NCI-H2081 (cell line): ENCODE measurements at places on chromosomes 16 and 17.

- DNase-seq = peak; percentile 71
Observed at GRCh38 chr16:29816694-29817441, 916 bp downstream of the PAGR1 start.

GRCh38 chr16:29734786-29735185 lies 11.0 kb downstream of the C16orf54 start:
- DNase-seq = no peak

DNA sequence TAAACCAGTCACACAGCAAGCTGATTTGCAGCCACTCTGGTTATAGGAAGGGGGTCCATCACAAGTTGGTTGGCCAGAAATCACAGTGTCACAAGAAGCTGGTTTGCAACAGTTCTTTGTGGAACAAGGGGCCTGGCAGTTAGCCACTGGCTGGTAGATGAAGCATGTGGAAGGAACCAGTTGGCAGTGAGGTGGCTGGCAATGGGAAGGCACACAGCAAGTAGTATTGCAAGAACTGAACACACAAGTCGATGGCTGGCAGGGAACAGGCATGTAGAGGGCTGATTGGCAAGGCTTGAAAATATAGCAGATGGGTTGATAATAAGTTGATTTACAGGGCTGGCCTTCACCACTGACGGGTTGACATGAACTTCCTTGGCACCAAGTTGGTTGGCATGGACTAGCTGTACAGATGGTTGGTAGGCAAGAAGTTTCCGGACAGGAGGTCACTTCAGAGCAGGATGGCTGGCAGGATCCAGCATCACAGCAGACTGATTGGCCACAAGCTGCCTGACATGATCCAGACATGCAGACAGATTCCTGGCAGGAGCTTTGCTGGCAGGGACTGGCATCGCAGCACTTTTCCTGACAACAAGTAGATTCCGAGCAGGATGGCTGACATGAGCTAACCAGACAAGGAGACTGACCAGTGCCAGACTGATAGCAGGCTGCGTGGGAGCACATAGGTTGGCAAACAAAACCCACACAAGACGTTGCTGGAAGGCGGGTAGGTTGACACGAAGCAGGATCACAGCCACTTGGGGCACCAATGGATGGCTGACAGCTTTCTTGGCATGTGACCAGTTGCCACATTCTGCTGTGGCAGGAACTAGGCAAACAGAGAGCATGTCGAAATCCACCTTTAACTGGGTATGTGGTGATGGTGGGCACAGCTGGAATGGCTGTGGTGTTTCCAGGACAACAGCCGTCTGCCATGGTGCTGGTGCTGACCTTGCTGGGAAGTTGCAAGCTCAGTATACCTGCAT lies at the start of gene KRTAP29-1:
Gene KRTAP29-1 (minus strand): TSS at position 936 of the 986 bp plus-strand sequence. CDS start 0 bp downstream, at position 936.
- no peak for DNase-seq

- DNase-seq = no peak
Observed at GRCh38 chr17:45190503-45191255, 29.0 kb downstream of the HEXIM2 start.

- no peak for DNase-seq
Observed at GRCh38 chr17:81348097-81349055, 46.9 kb upstream of the BAHCC1 start.

DNA sequence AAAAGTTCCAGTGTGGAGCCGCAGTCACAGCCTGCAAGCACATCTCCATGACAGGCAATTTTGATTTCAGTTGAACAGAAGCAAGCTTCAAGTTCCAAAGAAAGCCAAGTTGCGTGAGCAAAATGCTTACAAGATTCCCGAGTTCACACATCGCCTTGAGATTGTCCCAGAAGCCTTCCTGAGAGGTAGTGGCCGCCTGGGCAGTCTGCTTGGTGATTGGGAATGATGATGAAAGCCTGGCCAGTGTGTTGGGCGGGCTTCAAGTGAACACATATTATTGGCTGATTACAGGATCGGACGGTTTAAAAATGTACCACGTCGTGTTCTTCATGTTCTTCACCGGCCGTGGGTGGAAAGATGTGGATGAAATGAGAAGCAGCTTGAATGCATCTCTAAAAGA lies 185.5 kb downstream of the FOXL1 start:
- no peak for DNase-seq

- DNase-seq = no peak
Observed at GRCh38 chr16:68839831-68840230, 3.5 kb upstream of the TANGO6 start.

GRCh38 chr17:75813081-75814020 lies 28.7 kb downstream of the UNK start:
- no peak for DNase-seq

GRCh38 chr16:28607116-28607623 lies 2.7 kb downstream of the SULT1A1 start:
- DNase-seq = no peak

GRCh38 chr17:75695830-75696271 lies 25.4 kb upstream of the ITGB4 start:
- no peak for DNase-seq

DNA sequence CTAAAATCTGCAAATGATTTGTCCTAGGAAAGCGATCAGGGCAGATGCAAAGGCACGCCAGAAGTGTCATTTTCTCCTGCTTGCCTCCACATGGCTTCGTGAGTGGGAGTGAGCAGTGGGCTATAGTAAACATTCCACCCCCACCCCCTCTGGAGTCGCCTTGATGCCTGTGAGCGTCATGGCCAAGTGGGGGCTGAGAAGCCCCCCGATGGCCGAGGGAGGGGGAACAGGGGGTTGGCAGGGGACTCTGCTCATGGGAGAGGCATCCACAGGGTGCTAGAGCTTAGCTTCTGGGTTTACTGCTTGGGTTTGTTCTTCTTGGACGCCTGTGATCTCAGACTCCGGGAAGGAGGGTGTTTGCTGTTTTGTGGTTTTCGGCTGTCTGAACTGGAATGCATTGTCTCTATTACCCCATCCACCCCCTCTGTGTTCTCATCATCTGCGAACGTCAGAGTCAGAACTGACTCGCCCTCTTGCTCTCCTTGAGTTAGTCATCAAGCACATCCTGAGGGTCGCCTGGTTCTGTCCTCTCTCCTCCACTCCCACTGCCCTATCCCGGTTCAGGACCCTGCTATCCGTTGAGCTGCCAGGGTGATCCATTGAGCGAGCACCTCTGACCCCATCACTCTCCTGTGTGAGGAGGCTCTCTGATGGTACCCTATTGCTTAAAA lies 15.4 kb downstream of the TNS4 start:
- no peak for DNase-seq

DNA sequence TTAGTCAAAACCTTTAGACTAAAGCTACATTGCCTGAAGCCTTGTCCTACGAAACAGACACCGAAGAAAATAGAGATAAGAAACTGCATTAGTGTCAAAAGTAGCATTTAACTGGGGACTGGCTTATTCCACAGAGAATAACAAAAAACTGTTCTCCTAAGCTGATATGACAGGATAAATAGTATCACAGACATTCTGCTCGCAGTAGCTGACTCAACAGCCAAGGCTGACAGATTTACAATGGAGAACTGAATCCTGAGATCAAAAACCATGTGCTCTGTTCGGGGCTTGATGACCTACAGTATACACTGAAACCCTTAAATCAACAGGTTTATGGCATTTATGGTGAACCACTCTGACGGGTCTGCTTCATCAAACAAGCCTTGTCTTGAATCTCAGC lies 25.5 kb downstream of the ADAMTS18 start:
- DNase-seq = no peak

DNA sequence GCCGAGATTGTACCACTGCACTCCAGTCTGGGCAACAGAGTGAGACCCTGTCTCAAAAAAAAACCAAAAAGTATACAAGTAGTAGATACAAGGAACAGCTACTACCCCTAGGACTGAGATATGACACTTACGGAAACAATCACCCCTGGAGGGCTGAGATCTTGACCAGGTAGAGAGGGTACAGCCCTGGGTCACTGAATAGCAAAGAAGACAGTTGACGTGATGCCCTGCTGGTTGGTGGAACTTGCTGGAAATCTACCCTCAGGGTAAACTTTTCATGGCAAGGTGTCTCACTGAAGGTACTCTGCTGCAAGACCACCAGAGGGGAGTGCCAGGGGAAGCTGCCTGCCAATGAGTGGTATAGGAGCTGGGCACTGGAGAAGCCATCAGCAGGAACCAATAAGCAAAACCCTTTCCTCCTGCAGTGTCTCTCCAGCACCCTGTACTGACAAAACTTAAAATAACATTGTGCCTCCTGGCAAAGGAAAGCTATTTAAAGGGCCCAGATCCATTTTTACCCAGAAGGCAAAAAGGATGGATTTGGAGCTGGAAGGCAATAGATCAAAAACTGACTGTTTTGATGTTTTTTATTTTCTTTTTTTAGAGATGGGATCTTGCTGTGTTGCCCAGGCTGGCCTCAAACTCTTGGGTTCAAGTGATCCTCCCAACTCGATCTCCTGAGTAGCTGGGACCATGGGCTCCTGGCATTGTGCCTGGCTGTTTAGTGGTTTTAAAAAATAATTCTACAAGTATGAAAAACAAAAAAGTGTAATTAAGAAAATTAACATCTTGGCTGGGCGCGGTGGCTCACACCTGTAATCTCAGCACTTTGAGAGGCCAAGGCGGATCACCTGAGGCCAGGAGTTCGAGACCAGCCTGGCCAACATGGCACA lies 11.3 kb upstream of the PDXDC1 start:
- DNase-seq = no peak

GRCh38 chr17:2202996-2203575 lies 100.5 kb downstream of the SMG6 start:
- DNase-seq = no peak

GRCh38 chr16:85273293-85273692 lies 161.0 kb upstream of the CIBAR2 start:
- DNase-seq = no peak

GRCh38 chr17:70041061-70041460 lies 34.0 kb upstream of the KCNJ16 start:
- DNase-seq = no peak

- DNase-seq = no peak
Observed at GRCh38 chr17:20128036-20128667, 119.0 kb downstream of the SPECC1 start.

DNA sequence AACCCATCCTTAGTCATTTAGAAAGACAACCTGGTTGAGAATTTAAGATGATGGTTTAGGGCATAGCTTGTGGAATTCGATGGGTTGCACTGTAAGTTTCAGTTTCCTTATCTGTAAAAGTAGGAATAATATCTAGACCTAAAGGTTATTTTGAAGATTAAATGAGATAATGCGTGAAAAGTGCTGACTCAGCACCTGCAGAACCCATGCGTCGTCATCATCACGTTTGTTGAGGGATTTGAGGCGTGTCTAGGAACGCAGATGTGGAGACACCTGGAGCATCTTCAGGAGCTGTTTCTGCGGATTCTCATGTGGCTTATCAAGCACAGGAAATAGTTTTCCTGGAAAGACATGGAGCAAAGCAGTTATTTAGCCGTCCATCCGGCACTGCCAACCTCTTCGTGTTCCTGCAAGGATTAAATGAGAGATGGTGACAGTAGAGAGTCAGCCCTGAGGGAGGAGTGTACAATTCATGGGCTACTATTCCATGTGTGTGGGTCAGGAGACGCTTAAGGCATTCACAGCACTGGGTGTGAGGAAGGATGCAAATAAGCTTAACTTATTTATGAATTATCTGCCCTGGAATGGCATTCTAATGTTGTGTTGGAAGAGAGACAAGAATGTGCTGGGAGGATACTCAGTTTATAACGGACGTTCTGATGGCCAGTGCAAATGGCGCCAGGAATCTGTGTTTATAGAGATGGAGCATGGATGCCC lies 536.1 kb downstream of the MAF start:
- no peak for DNase-seq

DNA sequence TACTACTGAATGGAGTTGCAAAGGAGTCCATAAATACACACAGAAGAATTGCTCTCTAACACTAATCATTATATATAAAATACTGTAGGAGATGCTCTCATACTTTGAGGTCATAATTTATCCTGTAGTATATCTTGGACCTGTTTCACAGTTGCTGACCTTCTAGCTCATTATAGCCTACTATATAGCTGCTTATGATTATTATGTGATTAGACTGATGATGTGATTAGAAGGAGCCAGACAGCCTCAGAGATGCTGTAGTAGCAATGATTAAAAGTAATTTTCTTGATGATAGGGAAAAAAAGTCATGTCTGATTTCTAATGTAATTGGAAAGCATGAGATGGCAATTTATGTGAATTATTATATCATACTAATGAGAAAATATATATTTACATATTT lies 455.7 kb downstream of the CNTNAP4 start:
- no peak for DNase-seq

- DNase-seq = no peak
Observed at GRCh38 chr16:62760398-62760797, 724.2 kb upstream of the CDH8 start.

- DNase-seq = no peak
Observed at GRCh38 chr17:34001246-34001645, 253.8 kb upstream of the CCL2 start.

GRCh38 chr17:48426019-48426665 lies 3.9 kb downstream of the SKAP1 start:
- no peak for DNase-seq

- no peak for DNase-seq
Observed at GRCh38 chr16:8675183-8676159, 1.1 kb downstream of the ABAT start.

DNA sequence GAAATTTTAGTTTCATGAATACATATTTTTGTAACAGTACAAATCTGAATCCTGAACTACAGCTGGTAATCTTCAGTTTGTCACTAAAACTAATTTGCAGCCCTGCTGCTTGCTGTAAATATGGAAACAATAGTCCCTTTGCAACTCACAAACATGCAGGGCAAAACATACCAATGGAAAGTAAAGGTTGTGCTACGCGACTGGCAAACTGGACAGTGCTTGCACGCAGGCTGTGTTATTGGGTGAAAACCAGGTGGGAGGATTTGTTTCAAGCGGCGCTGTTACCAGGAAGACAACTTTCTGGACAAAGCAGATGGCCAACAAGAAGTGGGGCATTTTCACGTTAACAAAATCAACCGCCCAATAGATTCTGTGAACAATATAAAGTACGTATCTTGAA lies 93.5 kb downstream of the CDYL2 start:
- DNase-seq = no peak

DNA sequence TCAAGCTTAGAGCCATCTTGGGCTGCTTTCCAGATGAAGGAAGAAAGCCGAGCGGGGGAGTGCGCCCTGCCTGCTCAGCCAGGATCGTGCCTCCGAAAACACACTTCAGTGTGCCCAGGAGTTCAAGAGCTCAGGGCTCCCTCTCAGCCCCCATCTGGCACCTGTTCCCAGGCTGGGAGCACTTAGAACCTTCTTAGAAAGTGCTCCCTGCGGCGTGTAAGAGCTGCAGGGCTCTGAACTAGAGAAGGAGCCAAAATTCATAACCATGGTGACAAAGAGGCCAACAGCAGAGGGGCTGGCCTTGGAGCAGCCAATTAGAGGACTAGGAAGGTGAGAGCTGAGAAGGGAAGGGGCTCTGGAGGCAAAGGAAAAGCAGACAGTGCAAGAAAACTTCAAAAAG lies 59.0 kb upstream of the TNRC6C start:
- DNase-seq = no peak
